GM18507 (cell line): ENCODE measurements at places on chromosomes 13 and 19.
A peak's percentile ranks its signal among the peaks of the same experiment; 100 is the strongest.

- no peak for DNase-seq
Measured at GRCh38 chr13:59279028-59279427, 884.7 kb downstream of the DIAPH3 start.

GRCh38 chr19:1064661-1065605, 2.0 kb upstream of the ARHGAP45 start:
- DNase-seq, result peak; percentile 52

- no peak for DNase-seq
Measured at GRCh38 chr19:15452111-15453047, 2.6 kb upstream of the WIZ start.

GRCh38 chr13:89514534-89515312, 1832.8 kb upstream of the MIR17HG start:
- DNase-seq, result no peak

DNA sequence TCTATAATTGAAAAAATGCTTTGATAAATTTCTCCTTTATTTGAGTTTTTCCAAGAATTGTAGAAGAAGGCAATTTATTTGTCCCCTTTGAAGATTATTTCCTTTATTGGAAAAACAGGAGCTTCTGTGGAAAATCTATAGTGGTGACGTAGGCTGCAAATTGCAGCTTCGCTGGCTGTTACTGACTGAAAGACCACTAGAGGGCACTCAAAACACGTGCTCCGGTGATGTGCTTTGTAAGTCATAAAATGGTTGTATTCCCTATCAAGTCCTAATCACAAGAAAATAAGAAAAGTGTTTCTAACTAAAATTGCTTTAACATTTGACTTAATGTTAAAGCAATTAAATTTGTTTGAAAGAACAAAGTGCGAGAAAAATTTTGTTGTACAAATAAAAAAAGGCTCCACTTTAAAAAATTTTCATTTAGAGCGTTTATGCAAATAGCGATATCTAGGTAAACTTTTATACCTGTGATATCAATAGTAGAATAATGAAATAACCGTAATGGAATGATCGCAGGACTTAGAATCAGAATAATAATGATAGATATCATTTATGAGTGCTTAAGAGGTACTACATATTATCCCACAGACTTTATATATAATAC, 638.2 kb upstream of the SPRY2 start:
- peak; percentile 11 for DNase-seq

GRCh38 chr13:111661776-111662175, 341.3 kb downstream of the TEX29 start:
- no peak for DNase-seq

- DNase-seq, result no peak
Measured at GRCh38 chr19:20472854-20473253, 92.7 kb downstream of the ZNF737 start.

- DNase-seq, result no peak
Measured at GRCh38 chr13:44899967-44900366, 89.3 kb downstream of the NUFIP1 start.

DNA sequence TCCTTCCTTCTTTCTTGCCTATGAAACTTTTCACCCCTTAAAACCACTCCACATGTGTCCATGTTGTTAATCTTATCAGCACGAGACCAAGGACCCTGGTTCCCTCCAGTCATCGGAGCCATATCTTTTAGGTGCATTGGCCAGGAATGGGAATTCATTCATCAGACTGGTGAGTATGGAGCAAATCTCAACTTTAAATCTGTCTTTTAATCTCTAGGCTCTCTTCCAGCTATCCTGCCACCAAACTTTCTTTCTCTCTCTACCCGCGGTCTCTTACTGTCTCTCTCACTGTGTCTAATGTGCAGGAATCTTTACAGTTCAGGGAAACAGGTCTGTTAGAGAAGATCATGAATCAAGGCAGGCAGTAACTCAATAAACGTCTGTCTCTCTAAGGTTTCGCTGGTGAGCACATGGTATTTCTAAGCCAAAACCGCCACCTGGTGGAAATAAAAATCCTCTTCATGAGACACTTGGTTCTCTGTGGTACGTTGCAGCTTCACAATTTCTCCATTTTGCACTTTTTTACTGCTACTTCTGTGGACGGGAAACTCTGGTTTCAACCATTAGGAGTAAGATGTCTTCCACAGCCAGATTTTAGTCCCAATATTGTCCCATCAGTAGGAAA, 16.1 kb downstream of the LGALS16 start:
- no peak for DNase-seq

DNA sequence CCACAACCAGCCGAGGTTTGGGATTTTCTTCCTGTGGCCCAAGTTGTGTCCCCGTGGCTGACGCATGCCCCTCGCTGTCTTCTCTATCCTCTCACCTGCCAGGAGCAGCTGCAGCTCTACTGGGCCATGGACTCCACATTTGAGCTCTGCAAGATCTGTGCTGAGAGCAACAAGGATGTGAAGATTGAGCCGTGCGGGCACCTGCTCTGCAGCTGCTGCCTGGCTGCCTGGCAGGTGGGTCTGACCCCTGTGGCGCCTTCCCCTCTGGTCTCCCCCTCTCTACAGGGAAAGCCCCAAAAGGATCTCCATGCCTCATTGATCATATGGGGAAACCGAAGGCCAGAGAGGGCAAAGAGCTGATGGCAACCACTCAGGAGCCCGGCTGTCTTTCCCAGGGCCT, 14.6 kb downstream of the CBLC start:
- no peak for DNase-seq

DNA sequence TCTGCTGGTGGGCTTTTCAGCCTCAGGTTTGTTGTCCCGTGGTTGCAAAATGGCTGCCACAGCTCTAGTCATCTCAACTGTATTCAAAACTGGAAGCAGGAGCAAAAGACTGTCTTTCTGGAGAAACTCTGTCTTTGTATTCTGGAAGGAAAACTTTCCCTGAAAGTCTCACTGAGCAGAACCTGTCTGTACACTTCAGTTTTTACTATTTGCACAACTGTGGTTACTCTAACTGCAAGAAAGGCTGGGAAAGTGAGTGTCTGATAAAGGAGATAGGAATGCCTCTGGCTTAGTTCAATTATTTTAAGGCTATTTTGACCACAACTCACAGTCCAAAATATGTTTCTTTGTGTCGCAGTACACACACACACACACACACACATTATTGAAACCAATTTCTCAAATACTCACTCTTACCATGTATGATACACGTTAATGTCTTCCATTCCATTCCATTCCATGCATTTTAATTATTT, 49.7 kb upstream of the EHD2 start:
- no peak for DNase-seq
